ENCODE measurements at places on chromosomes 11 and 22.

GRCh38 chr11:99932684-99933083 lies 754.4 kb upstream of the ARHGAP42 start:
- DNase-seq, result no peak

- DNase-seq, result no peak
Observed at GRCh38 chr11:118144301-118145268, 8.0 kb downstream of the SCN4B start.

GRCh38 chr22:45787759-45788158 lies 116.1 kb downstream of the ATXN10 start:
- no peak for DNase-seq

- DNase-seq, result no peak
Observed at GRCh38 chr11:86775361-86775760, 25.0 kb upstream of the PRSS23 start.

GRCh38 chr22:33512908-33513307 lies 407.4 kb downstream of the LARGE1 start:
- no peak for DNase-seq

DNA sequence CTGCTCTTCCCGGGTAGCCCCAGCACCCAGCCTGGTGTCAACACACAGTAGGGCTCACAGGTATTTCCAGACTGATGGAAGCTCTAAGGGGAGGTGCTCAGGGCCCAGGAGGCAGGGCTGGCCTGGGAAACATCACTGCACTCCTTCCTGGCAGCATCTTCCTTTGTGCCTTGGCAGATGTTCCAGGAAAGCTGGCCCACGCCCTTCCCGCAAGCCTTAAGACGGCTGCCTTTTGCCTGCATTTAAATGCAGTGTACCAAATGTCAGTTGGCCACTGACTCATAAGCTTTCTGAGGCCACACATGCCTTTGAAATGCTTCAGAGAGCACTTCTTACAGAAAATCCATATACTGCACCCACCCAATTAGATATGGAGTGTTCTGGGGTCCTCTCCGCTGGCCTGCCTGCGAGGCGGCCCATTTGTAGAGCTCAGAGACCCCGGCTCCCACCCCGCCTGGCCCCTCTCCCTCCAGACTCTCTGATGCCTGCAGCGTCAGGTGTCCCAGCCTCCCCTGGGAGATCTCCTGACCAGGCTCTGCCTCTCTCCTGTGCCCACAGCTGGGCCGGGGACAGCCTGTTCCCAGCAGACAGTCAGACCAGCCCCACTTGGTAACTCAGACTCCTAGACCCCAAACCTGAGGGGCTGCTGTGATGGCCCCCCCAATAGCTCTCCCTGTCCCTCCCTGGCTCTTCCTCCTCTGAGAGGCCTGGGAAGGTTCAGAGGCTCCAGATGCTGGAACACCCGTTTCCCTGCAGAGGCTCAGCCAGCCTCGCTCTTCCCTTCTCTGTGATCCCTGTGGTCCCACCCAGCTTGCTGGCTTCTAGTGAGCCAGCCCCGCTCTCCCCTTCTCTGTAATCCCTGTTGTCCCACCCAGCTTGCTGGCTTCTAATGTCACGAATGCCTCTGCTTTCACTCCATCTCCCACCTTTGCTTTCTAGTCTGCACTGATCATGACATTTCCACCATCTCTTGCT lies 47.6 kb upstream of the THY1 start:
- no peak for DNase-seq
